Globus pallidus (tissue), 1 donor: ENCODE measurements at places on chromosomes 2 and 18.

- DNase-seq, result no peak
Measured at GRCh38 chr2:47026748-47027534, 111.3 kb upstream of the MCFD2 start.

- DNase-seq, result peak; percentile 55
Measured at GRCh38 chr18:12652861-12653401, 5.0 kb downstream of the SPIRE1 start.

GRCh38 chr2:233443511-233444183, 89.4 kb downstream of the DGKD start:
- DNase-seq, result peak; percentile 75

- no peak for DNase-seq
Measured at GRCh38 chr2:240735476-240735875, 43.8 kb downstream of the AQP12A start.

DNA sequence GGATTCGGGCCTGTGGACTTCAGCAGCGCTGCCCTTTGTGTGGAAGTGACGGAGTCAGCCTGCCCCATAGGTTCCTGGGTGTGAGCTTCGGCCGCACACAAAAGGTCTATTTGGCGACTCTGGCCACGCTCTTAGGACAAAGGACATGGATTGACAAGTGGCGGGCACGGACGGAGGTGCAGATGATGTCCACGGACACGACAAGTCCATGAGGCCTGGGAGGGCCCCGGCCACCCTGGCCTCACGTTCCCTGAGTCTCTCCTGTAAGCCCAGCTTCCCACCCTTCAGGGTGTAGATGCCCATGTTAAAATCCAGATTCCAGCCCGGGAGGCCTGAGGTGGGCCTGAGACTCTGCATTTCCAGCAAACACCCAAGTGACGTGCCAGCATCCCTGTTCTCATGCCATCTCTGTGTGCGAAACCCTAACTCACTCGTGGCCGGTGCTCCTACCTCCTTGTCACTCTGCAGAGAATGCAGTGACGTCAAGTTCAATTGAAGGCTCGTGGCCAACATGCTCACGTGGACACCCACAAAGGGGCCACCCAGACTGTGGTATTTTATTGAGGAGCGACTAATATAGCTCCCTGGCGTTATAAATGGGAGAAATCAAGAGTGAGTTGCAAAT, 111.7 kb downstream of the RTP5 start:
- DNase-seq, result no peak

DNA sequence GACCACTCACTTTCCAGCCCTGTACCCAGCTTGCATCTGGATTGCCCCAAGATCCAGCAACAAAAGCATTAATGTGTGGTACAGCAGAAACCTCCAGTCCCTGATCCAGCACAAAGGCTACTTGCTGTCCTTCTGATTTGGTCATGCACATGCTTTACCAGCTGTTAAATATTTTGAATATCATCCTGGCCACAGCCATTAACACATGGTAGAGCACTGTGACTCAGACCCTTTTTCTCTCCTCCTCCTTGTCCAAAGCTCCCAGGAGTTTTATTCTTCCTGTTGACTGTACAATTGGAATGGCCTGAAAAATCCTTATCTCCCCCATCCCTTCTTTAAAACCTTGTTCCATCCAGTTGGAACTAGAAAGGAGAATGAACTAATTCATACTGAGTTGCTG, 419.7 kb upstream of the TNP1 start:
- DNase-seq, result no peak

- DNase-seq, result no peak
Measured at GRCh38 chr2:84991404-84992160, 20.6 kb downstream of the KCMF1 start.

- peak; percentile 27 for DNase-seq
Measured at GRCh38 chr2:27920148-27920885, 29.8 kb downstream of the BABAM2 start.

DNA sequence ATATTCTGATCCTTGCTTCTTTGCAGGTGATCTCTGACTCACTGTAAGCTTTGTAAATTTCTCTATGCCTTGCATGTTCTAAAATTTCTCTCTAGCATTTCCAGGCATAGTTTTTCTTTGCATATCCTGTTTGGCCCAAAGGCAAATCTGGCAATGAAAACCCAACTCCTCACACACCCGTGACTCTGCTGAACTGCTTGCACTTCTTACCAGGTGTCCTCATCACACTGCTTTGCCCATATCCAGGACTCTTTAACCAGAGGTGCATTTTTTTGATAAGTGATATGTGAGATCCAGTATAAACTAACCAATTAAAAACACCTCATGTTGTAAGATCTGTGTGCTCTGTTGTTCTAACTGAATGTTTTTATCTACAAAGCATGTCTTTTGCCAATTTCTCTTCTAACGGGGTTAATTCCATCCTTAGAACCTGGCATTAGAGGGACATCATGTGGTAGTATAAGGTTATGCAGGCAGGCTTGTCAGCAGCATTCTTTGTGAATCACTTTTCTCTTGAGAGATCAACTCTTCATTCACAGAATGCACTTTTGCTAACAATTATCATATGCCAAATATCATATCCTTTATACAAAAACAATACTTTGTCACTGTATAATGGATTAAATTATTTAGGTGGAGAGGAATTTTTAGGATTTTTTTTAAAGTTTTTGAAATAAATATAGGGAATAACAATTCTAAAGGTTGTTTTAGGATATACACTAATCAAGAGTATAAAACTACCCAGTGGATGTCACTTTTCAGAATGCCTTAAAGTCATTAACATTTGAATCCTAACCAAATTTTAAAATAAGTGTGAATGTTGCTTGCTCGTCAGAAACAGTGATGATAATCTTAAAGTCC, 20.8 kb upstream of the TMX3 start:
- no peak for DNase-seq
